ENCODE measurements at places on chromosomes 4 and X. TPM values are rescaled to one million over a fixed set of nuclear protein-coding genes. Genes with fewer than 3 reads are reported as not detected.

The EIF2S3 gene
- 147 TPM for total RNA-seq

The POU3F4 gene
- total RNA-seq, result not detected

The SRPX gene
- total RNA-seq, result 129 TPM

The EDA gene
- 1.1 TPM for total RNA-seq

GRCh38 chrX:106404512-106404911, 207.3 kb upstream of the RADX start:
- DNase-seq, result peak; percentile 10

DNA sequence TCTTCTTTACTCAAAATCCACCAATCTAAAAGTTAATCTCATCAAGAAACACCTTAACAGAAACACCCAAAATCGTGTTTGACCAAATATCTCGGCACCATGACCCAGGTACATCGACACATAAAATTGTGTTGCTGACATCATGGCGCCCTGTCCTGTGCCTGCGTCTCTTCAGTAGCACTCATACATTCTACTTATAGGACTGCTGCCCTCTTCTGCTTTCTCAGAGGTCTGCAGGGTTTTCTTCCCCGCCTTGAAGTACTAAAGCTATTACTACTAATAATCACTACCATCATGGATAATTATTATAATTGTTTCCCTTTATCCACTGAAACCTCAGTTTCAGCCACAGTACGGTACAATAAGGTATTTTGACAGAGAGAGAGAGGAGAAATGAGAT, 1403.1 kb upstream of the TENM3 start:
- no peak for DNase-seq

DNA sequence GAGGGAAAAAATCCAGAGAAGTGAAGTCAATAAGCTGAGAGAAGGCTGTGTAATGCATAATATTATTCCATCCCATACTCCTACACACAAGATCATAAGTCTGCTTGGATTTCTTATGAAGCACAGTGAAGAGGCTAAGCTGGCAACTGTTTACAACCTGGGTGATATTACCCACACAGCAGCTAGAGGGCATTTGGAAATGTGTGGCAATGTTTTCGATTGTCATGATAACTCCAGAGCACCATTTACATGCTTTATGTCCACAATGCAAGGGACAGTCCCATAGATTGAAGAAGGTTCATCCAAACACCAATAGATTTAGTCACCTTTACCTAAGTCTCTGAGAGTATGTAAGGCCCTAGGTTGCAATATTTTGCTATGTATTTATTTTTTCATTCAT, 412.2 kb downstream of the PPP3CA start:
- peak; percentile 11 for DNase-seq

DNA sequence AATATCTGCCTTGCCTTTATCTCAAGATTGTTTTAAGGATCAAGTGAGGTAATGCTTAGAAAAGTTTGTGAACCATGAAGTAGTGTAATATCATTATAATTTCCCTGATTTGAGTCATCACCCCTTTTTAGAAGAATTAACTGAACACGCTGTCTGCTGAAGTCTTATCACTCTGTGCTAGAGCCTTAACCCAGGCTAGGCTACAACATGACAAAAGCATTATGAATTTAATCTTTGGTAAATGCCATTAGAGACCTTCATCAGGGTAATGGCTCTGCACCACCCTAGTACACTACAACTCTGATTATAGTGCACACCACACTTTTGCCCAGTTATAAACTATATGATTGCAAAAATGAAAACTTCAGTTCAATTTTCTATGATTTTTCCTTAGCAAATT, 118.3 kb downstream of the ADGRL3 start:
- no peak for DNase-seq

All from foreskin keratinocyte (primary cell).